ENCODE measurements at places on chromosomes 12 and 14.

DNA sequence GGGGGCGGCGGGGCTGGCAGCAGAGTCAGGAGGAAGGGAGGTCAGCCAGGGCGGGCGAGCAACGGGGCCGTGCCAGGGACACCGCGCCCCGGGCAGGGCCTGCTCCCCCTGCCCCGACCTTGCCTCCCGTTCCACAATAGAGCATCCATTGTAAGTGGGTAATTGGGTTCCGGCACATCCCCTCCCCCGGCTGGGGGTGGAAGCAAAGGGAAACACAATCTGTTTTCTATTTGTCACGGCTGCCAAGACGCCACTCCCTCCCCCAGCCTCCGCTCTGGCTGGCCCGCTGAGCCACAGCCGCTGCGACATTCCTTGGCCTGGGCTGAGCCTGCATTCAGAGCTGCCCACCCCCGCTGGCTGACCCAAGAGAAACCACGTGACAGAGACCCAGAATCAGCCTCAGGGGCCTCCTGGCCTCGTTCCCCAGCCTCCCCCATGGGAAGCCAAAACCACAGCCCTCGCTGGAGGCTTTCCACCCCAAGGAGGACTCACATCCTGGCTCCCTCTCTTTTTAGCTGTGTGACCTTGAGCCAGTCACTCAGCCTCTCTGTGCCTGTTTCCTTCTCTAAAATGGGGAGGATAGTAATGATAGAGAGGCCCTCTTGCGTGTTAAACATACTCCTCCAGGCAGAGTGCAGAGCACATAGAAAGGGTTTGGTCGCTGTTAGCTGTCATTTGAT, 117.6 kb downstream of the SCARB1 start:
- DNase-seq: peak; percentile 84

DNA sequence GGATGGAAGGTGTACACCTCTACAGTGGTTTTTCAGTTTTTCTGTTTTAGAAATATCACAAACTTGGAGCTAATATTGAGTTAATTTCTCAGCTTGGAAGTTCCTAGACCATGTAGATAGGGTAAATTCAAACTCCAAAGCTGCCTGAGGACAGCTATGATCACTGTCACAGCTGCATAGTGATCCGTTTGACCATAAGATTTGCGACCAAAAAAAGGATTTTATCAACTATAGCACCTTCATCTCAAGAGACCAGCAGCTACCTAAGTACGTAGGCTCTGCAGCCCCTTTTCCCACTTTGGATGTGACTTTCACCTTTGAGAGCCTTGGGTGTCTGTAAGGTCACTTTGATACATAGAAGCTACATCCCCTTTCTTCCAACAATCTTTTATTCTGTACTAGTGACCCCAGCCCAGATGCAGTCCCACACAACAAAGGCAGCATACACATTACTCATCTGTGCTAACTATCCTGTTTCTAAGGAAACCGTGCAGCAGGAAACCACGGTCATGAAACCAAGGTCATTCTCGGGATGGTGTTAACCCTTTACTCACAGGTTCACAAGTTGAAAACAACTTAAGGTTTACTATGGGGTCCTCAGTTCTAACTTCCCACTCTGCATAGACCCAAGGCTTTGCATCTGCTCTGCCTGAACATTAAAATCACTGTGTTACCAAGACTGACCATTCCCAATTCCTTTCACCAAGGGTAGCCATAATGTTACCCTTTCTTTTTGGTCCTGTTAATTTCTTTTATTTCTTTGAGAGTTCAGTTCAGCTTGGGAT, 75.4 kb downstream of the IFT81 start:
- peak; percentile 37 for DNase-seq

DNA sequence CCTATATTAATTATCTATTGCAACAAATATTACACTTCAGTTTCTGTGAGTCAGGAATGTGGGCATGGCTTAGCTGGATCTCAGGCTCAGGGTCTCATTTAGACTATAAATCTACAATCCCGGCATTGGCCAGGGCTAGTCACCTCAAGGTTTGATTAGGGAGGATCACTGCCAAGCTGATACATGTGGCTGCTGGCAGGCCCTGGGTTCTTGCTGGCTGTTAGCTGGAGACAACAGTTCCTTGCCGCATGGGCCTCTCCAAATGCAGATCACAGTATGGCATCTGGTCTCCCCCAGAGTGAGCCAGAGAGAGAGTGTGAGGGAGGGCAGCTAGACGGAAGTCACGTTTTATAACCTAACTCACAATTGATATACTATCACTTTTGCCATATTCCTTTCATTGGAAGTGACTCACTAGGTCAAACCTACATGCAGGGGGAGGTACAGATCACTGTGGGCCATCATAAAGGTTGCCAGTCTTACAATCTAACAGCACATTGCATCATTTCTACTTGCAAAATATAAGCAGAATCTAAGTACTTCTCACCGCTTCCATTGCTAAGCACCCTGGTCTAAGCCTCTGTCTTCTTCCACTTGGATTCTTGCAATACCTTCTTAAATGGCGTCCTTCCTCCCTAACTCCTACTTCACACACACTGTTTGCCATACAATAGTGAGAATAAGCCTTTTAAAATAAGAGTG, 174.0 kb upstream of the ARHGAP5 start:
- no peak for DNase-seq

DNA sequence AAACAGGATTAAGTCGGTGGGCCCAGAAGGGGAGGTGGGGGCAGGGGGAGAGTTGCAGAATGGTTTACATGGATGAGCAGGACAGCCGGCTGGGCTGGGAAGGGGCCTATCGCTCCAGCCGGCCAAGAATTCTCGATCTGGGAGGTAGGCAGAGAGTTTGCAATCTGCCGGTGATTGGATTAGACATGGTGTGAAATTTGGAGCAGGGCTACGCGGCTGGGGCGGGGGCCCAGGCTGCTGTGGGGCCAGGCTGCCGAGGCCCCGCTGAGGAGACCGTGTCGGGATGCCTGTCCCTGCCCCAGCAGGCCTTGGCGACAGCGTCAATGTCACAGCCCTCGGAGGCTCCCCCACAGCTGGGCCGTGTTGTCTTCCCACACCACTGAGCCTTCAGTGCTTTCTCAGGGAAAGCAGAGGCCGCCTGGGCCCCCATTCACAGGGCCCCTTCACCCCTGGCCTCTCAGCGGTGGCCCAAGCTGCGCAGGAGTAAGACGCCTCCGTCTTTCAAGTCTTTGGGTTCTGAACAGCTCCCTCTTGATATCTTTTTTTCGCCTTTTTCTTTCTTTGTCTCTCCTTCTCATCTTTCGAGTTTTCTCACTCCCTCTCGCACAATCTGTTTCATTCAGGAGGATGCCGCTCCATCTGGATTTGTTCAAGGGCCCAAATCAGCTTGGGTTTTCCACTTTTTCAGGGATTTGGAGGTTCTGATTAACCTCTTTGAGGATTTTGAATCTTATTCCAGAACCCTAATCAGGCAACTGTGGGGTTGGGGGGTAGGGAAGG, 117.5 kb upstream of the PARP11 start:
- no peak for DNase-seq

GRCh38 chr14:99615497-99616157, 11.6 kb upstream of the CCDC85C start:
- no peak for DNase-seq

DNA sequence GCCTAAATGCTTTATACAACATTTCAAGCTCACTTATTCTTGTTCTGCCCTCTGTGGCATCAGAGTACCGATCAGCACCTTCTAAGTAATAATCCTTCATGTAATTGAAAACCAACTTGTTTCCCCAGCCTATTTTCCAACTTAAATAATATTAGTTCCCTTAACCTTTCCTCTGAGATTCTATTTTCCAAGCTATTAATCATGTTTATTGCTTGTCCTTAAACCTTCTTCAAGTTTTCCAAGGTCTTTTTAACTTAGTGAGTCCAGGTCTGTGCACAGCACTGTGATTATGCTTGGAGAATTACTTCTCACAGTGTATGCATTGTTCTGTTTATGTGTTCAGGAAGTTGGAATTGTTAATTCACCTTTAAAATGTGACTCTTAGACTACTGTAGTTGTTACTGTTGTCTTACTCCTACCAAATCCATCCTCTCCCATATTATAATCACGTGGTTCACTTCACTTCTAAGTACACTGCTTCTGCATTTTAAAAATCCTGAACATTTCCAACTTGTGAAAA, 1039.3 kb upstream of the FOXG1 start:
- DNase-seq: no peak

DNA sequence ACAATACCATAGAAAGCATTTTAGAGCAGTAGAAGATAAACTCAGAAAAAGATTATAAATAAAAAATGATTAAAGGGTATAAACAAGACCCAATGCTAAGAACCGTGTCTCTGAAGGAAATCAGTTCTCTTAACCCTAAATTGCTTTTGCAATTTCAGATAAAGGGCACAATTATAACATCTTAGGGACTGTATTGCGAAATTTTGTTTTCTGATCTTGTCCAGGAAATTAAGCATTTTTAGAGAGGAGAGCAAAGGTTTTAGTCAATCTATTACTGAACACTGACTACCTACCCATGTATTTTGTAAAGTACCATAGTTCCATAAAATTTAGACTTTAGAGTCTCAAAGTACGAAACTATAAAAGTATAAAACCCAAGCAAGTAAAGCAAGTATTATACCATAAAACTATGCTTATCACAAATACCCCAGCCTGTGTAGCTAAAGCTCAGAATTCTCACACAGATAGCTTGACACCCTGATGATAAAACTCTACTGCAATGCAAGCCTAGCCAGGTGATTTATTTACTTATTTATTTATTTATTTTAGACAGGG, 6.8 kb upstream of the CHPT1 start:
- no peak for DNase-seq

DNA sequence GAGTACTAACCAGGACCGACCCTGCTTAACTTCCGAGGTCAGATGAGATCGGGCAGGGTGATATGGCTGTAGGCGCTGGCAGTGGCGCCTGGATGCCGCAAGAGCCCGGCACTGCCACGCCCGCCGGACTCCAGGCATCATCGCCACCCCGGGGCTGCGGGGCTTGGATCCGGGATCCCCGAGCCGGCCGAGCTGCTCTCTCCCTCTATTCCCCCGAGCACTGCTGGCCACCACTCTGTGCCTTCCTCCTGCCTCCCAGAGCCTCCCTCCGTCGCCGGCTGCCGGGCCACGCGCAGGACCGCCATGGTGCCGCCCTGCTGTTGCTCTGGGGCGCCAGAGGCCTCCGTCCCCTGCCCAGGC, 153.2 kb upstream of the ALG10B start:
- no peak for DNase-seq

DNA sequence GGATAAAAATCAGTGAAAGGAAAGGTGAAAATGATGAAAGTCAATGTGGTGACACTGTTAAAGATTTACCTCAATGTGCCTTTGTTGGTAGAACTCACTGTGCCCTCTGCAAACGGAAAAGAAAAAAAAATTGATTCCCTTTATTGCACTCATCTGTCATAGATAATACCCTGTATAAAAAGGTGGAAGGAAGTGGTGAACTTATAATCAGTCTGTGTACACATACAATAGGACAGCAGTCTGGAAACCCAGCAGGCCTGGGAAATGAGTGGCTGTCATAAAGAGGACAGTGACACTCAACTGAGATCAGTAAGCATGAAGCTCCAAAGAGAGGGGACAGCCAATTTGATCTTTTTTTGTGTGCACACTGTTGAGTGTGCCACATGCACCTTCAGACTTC, 364.7 kb downstream of the NOVA1 start:
- DNase-seq: no peak

DNA sequence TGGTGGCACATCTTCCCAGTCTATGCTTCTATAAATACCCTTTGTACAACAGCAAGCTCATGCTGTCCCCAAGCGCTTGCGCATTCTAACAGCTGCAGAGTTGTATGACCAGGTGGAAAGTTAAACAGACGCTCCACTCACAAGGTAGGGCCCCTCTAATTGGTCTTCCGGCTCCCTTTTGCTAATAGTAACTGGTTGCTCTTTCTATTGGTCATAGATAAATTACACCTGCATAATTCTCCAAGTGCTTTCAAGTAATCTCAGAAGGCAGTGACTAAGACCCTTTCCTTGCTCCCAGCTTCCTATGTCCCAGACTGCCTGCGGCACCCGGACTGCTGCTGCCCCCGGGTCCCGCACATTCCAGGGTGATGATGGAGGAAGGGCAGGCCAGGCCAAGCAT, 6.1 kb upstream of the TSPAN9 start:
- no peak for DNase-seq

GRCh38 chr12:122243965-122244364, 18.1 kb upstream of the DIABLO start:
- DNase-seq: no peak

DNA sequence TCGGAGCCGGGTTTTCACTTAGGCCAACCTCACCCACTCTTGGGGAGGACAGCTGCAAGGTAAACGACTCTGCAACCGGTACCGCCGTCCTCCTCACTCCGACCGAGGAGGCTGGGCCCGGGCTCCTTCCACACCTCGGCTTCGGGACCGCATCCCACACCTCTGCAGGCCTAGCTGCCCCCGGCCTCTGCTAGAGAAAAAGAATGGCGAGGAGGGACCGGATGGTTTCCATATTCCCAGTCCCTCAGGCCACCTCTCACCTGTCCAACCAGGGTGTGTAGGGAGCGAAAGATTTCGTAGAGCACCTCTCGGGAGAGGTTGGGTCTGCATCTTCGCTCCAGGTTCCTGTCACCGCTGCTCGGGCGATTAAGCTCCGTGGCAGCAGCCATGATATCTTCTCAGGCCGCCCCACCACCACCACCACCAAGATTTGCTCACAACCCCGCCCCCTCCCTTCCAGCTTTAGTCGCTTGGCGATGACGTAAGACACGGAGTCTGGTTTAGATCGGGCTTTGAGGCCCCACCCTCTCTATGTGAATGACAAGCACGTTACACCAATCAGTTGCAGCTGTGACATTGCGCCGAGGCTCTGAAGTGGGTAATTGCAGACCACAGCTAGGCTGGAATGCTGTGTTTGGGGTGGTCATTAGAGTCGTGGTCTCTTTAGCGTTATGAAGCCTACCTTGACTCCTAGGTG, at the start of gene MBIP:
Gene MBIP (minus strand): TSS at position 438 of the 697 bp plus-strand sequence. CDS start 49 bp downstream, at position 389.
- peak; percentile 75 for DNase-seq

- no peak for DNase-seq
Observed at GRCh38 chr12:123906711-123907420, 65.8 kb downstream of the CCDC92 start.

- no peak for DNase-seq
Observed at GRCh38 chr12:9344541-9344940, 136.3 kb upstream of the PZP start.

- no peak for DNase-seq
Observed at GRCh38 chr14:61765225-61765943, 3.2 kb downstream of the SNAPC1 start.

DNA sequence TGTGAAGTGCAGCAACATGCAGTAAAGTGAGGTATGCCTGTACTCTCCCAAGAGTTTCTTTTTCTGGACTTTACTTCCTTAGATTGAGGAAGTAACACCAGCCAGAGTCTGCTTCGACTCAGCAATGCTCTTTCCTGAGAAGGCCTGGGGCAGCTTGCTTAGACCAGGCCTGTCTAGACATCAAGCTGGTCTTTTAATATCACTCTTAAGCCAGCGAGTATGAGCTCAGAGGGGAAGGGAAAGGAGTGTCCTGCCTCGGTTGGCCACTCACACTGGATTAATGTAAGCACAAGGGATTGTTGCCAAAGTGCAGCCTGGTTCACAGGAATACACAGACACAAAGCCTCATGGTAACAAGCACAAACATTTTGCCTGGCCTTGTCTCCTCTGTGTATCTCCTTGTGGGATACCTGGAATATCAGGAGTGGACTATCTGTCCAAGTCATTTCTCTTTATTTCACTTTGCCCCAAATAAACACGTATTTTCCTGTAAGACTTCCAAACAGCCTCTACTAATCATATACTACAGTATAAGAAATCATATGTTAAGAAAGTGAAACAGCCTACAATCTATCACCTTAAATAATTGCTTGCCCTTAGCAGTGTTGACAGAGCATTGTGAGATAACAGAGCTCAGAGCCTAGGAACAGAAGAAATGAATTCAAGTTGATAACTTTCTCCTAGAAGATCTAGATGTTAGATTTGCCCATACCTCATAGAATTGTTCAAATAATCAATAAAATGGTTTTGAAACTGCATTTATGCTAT, 121.2 kb upstream of the DAAM1 start:
- no peak for DNase-seq

- no peak for DNase-seq
Observed at GRCh38 chr12:80313209-80313608, 130.8 kb upstream of the PTPRQ start.
